Activated CD4-positive, alpha-beta T cell treated with anti-CD3 and anti-CD28 coated beads, Interleukin-2, Interleukin-4, amounts not matched to agents 100 ng/mL and 50 ng/mL, durations not matched to agents 16 hours and 8 hours (primary cell): ENCODE measurements at places on chromosomes 13 and 19.

DNA sequence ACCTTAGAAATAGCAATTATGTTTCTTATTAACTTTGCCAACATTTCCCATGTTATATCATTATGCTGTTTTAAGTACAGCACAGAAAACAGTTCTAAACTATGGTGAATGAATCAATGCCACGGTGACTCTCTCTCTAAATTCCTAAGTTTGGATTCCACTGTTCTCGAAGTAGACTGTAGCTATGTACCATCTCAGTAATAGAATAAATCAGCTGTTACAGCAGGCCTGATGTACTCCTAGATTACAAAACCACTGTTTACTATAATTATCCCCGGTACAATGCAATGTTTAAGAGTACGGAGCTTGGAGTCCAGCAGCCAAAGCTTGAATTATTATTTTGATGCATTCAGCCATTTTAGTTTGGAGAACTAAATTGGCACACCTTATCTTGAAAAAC lies 476.3 kb upstream of the SLITRK1 start:
- DNase-seq, result no peak

GRCh38 chr13:110444226-110444653 lies 117.3 kb downstream of the RAB20 start:
- no peak for DNase-seq

DNA sequence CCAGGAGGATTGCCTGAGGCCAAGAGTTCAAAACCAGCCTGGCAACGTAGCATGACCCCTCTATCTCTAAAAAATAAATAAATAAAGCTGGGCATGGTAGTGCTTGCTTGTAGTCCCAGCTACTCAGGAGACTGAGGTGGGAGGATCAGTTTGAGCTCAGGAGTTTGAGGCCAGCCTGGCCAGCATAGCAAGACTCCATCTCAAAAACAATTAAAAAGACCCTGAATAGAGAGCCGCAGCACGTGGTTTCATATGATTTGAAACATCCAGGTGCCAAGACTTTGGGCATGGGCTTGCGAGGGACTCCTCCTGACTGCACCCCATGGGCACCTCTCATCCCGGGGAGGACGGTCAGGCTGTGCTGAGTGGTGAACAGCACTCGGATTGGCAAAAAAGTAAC lies 63.9 kb downstream of the ZIC5 start:
- no peak for DNase-seq

GRCh38 chr19:46840498-46840942 lies 10.1 kb downstream of the AP2S1 start:
- DNase-seq, result peak; percentile 45

DNA sequence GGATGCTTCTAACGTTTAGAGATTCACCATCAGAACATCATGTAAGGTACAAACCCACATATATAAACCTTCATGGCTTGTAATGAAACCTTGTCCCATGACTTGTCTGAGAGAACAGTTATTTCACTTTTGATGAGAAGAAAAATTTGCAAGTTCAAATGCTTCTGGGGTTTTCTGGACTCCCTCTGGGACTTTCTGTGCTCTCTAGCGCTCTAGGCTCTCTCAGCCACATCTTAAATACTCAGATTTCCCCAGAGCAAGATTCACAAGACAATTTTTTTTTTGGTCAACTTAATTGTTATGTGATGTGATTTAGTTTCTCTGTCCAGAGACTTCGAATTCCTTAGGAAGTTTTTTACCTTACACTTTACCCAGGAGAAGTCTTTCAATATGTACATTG lies 282.8 kb upstream of the EDNRB start:
- no peak for DNase-seq

DNA sequence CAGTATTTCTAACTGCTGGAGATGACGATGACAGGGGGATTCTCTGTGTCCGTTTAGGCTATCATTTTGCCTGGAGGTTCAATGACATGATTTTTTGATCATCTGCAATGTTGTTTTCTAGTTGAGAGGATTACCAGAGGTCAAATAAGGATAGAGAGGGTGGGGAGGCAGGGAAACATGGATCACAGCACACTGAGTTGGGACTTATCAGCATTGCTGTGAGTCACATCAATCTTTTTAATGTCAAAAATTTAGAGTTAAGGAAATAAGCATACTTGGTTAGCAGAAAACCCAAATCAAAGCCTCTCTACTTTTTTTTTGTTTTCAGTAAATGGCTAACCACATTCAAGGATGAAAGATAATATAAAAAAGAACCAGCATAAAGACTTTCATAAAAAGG lies 43.0 kb upstream of the CSNK1A1L start:
- DNase-seq, result no peak

DNA sequence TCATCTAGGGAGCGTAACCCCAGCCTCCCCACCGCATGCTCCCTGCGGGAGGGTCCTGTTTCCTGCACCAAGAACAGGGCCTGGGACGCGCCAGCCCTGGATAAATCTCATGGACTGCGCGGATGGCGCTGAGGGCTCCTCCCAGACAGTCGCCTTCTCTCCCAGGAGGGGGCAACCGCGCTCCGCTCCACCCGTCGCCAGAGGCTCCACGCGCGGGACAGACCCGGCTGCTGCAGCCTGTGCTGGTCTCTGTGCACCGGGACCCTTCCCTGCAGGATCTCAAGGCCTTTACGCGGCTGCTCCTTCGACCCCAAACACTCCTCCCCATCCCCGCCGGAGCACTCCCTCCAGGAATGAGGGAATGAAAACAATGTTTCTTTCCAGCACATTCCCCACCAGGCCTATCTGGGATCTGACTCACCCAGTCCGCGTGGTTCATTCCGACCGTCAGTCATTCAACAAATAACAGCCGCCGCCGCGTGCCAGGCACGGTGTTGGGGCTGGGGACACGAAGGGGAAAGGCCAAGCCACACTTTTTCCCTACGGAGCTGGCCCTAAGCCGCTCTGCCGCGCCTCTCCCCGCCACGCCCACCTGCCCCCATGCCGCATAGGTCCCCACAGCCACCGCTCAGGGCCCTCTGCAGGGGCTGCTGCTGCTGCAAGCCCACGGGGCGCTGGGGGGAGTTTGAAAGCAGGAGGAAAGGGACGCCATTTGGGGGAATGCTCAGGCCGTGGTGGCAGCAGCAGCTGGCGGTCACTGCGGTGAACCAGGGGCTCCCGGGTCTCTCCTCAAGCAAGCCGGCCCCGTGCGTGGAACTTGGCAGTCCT lies 6.0 kb downstream of the PNMA8B start:
- DNase-seq, result no peak

GRCh38 chr13:109439813-109440212 lies 346.6 kb downstream of the IRS2 start:
- no peak for DNase-seq

GRCh38 chr13:101569807-101570206 lies 117.3 kb downstream of the ITGBL1 start:
- no peak for DNase-seq

- DNase-seq, result peak; percentile 4
These were observed 48.6 kb upstream of the PCDH8 start for GRCh38 chr13:52896827-52897659.

- DNase-seq, result no peak
These were observed at the start of gene PLVAP for GRCh38 chr19:17376935-17377600. Gene PLVAP, minus strand, starts transcription at chr19:17377342. Its CDS starts 54 bp downstream, at chr19:17377288.

DNA sequence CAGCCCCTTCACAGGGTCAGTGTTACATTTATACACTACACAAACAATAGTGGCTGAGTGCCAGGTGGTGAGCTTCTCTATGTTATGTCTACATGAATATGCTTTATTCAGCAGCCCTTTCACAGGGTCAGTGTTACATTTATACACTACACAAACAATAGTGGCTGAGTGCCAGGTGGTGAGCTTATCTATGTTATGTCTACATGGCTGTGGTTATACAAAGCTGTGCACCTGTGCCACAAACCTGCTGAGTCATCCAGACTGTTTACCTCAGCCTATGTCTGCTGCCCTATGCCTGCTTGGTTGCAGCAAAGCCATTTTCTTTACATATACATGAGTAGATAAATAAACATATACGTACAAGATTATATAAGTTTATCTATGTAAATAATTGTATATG lies 76.5 kb downstream of the ZNF726 start:
- no peak for DNase-seq

- no peak for DNase-seq
These were observed 1.0 kb downstream of the FSTL3 start for GRCh38 chr19:677201-677600.

GRCh38 chr13:40189898-40190630 lies 476.4 kb downstream of the FOXO1 start:
- DNase-seq, result no peak

- DNase-seq, result no peak
These were observed 17.0 kb upstream of the KCNN1 start for GRCh38 chr19:17949956-17950309.

GRCh38 chr19:53034948-53035675 lies 9.4 kb upstream of the ERVV-2 start:
- DNase-seq, result no peak

GRCh38 chr13:96792188-96792587 lies 202.1 kb downstream of the OXGR1 start:
- no peak for DNase-seq

DNA sequence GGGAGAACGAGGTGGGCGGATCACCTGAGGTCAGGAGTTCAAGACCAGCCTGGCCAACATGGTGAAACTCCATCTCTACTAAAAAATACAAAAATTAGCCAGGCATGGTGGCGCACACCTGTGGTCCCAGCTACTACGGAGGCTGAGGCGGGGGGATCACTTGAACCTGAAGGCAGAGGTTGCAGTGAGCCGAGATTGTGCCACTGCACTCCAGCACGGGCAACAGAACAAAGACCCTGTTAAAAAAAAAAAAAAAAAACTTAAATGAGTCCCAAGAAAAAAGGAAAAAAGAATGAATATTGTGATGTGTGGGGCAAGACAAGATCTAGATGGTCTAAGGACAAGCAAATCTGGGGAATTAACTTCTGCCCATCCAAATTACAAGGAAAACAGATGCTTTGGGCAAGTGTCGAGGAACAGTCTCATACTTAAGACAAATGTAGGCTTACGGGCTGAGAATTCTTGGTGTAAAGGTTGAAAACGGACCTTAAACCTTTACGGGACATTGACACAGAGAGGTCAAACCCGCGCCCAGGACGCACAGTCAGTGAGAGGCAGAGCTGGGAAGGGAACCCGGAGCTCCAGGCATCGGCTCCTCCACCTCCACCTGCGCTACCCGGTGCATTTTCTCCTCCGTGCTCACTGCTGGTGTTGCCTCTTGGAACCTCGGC lies 656 bp upstream of the ZNF324 start:
- no peak for DNase-seq

GRCh38 chr13:29515372-29515771 lies 80.1 kb downstream of the SLC7A1 start:
- DNase-seq, result no peak

- peak; percentile 35 for DNase-seq
These were observed 148.6 kb upstream of the SOX21 start for GRCh38 chr13:94860981-94861407.

DNA sequence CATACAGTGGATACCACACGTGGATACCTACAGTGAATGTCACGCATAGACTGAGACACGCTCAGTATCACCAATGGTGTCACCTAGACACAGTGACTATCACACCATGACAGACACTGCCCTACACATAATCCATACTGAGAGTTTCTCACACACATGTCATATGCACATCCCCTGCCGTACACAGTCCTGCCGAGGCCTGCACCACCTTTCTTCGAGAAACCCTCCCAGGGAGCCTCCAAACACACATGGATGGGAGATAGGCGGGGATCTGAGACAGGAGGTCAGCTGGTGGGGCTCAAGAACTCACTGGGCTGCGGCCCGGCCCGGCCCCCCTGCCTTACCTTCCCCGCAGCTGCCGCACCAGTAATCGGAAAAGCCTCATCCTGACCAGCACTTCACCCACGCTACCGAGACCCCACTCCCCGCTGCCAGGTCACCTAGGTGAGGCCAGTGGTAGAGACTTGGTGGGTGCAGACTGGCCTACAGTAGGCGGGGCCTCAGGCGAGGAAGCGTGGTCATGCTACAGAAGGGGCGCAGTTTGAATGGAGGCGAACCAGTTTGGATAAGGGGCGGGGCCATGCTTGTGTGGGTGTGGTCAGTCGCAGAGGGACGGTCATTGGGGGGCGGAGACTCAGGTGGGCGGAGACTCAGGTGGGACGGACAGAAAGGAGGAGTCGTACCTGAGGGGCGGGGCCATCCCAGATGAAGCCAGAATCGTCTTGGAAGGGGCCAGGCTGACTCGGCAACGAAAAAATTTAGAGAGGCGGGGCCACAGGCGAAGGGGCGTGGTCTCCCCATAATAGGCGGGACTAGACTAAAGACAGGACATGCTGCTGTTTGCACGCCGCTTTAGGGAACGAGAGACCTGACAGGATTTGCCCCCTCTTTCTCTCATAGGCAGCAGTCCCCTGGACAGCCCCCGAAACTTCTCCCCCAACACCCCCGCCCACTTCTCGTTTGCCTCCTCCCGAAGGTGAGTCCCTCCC lies 2.1 kb downstream of the MAST1 start:
- peak; percentile 67 for DNase-seq

DNA sequence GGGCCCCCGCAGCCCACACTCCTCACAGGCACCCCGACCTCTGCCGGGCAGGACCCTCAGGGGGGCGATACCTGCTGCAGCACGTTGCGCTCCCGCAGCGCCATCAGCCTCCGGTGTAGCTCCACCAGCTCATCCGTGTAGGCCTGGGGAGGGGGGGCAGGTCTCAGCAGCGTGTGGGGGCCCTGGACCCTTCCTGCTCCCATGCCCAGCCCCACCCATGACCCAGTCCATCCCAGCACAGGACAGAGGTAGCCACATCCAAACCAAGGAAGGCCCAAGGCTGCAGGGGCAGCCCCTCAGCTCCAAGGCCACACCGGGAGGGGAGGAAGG lies 66.5 kb downstream of the MLLT1 start:
- no peak for DNase-seq
